ENCODE measurements at places on chromosomes 6 and 20.

DNA sequence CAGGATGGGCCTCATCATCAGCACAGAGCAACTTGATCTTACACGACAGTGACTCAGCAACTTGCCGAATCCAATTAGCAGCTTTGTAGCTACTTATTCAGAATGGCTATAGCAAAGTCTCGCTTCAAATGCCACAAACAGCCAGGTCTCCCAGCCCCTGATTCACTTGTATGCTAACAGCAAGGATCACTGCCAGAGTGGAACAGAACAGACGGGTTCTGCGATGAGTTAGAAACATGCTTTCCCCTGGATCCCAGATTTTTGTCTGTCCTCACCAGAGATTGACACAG, 254.4 kb downstream of the NRN1 start:
- DNase-seq = no peak

DNA sequence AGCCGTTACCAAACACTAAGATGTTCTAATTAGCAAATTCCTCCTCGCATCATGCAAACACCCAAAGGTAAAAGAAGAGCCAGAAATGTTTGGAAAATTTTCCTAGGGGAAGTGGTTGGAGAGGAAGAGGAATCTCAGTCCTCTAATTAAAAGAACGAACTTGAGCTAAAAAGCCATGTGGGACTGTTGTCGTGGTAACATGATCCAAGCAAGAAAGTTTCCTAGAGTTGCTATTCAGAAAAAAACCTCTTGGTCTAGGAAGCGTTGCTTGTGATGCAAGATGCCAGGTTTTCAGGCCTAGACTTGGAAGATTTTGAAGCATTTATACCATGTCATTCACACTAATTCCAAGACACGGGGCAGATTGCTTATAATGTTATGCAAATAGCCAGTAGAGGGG, 106.8 kb upstream of the DOK5 start:
- DNase-seq = no peak

DNA sequence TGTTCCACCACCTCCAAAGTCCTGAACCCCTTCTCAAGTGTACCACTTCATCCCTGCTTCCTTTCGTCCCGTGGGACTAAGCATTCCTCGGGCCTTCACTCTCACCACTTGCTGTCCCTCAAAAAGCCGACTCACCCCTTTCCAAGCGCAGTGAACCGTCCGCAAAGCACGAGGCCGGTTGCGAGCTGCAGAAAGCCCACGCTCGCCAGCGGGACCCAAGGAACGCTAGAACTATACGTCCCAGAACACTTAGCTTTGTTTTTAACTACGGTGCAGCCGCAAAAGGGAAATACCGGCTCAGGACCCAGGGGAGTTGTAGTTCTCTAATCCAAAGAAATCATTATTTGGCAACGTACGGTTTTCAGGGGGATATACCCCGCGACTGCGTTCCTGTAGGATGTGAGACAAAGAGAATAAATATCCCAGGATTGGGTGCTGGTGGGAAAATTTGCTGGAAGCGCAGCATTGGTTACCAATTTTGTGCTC, 416 bp upstream of the POLR1H start:
- no peak for DNase-seq

DNA sequence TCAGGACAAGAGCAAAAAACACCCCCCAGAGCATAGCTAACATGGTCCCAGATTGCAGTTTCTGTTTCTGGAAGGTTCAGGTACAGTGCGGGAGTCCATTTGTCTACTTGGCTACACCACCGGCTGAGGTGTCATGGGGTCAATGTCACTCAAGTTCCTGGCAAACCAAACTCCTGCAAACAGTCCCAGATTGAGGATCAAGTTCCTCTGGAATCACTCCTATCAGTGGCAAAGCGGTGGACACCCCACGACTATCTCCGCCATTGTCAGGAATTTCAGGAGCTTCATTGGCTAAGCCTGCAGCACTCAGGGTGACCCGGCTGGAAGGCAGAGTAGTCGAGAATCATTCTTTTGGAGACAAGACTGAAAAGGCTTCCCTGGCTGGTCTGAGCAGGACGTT, 41.8 kb downstream of the SLC22A1 start:
- DNase-seq = no peak

DNA sequence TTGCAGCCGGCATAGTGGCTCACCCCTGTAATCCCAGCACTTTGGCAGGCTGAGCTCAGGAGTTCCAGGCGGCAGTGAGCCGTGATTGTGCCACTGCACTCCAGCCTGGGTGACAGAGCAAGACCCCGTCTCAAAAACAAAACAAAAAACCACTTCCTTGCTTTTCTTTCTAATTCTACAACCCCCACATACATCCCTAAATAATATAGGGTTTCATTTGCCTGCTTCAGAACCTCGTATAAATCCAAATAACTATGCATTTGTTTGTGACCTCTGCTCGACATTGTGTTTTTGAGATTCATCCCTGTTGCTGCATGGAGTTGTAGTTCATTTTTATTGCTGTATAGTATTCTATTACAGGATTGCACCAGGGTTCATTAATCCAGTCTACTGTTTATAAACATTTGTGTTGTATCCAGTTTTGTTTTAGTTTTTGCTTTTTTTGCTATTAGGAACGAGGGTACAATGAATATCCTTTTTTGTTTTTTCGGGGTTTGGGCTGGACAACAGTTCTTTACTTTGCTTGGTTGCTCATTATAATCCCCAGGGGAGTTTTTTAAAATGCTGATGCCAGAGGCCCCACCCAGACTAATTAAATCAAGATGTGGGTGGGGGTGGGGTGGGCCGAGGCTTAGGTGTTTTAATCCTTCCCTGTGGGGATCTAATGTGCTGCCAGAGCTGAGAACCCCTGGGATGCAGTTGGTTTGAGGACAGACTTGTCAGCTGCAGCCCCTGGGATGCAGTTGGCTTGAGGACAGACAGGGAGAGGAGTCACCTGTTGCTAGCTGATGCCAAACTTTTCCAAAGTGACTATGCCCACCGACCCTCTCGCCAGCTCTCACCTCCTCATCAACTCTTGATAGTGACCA, 2.4 kb upstream of the SNAI1 start:
- DNase-seq = no peak

DNA sequence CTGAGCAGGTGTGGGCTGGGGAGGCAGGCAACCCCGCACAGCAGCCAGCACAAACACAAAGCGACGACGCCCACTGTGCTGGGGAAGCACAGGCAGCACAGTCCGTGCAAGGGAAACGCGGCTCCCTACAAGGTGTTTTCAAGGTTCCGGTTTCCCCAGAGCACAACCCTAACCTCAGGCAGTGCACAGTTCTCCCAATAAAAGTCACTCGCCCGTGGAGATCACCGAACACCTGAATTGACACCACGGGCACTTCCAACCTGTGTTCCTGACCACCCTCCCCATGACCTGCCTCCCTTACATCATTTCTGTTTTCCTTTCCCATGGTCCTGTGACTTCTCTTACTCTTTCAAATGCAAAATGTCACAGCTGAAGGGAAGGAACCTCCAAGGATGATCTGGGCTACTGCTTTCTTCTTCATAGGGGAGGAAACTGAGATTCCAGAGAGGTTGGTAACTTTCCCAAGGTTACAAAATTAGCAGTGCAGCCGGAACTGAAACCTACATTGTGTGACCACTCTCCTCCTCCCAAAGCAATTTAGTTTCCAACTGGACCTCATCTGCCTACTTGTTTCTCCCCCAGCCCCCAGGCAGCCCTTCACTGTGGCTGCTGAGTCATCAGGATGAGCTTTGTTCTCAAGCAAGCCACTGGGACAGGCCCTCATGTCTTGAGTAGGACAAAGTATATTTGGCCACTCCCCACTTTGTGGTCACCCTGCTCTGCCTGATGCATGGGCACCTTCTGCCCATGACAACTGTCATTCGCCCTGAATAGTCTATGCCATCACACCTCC, 125.3 kb downstream of the ATXN1 start:
- no peak for DNase-seq

DNA sequence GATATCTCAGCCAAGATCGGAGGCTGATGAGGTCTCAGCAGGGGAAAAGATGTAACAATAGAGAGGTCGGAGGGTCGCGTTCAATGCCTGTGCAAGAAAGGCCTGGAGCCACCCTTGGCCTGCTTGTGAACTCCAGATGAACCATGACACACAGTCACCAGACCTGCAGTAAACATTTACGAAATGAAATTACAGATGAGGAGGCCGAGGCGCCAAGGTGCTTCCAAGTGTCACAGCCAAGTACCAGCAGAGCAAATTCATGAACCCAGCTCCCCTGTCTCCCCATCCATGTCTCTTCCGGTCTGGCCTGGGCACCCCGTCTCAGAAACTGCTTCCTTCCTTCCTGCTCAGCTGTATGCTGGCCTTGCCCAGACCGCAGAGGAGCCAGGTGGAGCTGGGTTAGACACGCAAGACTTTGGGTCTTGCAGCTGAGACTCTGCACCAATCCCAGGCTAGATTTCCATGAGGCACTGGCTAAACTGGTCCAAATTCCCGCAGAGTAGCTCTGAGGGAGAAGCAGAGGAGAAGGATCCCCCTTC, 48.1 kb downstream of the CHMP4B start:
- DNase-seq = no peak

- no peak for DNase-seq
These were observed 16.9 kb upstream of the SRSF3 start for GRCh38 chr6:36577301-36577700.

GRCh38 chr6:87710090-87710489, 8.1 kb upstream of the AKIRIN2 start:
- DNase-seq = no peak

- DNase-seq = no peak
These were observed 480.2 kb upstream of the CHD6 start for GRCh38 chr20:42098418-42098817.

DNA sequence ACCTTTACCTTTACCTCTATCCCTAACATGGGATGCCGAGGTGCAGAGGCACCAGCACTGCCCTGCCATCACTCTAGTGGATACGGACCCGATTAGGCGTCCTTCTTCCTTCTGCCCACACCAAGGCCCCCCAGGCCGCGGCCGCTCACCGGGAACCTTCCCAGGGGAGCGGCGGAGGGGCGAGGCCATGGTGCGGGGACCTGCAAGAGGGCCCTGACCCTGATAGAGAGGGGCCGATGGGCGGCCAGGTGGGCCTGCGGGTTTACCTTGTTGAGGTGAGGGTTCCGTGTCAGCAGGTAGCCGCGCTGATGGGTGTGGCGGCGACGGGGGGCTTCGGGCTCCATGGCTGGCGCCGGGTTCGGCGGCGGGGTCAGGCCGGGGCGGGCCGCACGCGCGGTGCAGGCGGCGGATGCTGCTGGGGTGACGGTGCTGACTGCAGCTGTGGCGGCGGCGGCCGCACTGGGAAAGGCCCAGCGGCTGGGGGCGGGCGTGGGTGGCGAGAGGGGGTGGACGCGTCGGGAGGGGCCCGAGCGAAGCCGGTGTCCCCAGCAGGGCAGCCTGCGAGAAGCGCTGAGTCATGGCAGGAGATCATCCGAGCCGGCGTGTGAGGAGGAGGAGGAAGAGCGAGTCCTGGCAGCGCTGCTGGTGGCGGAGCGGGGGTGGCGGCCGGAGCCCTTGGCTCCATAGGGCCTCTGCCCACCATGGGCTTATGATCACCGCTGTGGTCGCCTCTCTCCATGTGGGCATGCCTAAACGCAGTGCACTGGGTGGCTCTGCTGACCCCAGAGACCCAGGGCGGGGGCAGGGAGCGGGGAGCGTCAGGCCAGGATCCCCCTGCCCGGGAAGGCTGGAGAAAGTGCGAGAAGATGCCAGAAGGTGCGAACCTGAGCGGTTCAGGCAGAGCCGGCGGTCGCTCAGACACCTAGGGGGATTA, at the start of gene ME1:
Gene ME1 (minus strand): TSS at position 441 of the 934 bp plus-strand sequence. CDS start 97 bp downstream, at position 344.
- peak; percentile 20 for DNase-seq

DNA sequence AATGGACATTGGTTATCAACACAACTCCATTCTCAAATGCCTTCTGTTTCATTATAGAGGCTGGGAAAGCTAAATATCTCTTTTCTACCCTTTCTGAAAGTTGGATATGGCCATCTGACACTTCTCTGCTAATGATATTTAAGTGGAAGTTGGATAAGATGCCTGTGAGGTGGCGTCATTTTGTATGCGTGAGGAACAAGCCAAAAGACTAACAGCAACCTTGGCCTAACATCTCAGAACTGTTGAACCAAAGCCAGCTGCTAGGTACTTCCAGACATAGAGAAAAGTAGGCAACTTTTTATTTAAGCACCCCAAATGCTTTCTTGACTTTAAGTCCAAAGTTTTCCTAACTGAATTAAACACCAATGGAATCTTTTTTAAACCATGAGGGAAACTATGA, 708.4 kb downstream of the CD109 start:
- no peak for DNase-seq

DNA sequence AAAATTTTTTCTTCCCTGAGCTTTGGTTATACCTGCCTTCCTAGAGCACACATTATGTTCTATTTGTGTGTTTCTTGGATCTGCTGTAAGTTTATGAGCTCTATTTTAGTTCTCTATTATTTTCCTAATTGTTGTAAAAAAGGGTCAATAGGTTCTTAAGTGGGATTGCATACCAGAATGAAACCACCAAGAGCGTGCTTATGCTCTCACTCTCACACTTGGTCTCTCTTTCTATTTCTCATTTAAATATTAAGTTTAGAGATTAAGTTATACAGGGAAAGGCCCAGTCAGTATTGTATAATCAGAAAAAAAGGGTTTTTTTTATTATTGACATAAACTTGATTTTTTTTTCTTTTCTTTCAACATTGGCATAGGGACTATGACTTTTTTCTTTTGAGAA, 96.8 kb downstream of the RIMS1 start:
- DNase-seq = no peak

DNA sequence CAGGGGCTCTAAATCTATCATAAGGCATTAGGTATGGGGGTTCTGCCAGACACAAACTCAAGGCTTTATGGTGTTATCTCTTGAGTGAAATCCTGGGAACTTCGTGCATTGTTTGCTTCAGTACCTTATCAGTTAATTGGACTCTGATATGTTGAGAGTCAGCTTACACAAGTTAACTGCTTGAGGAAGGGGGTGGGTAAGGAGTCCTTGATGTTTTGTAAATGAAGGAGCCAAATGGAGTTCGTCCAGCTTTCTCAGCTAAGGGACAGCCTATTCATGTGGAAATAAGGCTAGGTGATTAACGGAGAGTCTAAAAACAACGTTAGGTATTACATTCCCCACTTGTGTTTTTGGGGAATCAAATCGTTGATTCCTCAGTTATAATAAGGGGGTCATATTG, 157.4 kb downstream of the TRIM27 start:
- DNase-seq = no peak
